ENCODE measurements at places on chromosomes 7 and 10.

DNA sequence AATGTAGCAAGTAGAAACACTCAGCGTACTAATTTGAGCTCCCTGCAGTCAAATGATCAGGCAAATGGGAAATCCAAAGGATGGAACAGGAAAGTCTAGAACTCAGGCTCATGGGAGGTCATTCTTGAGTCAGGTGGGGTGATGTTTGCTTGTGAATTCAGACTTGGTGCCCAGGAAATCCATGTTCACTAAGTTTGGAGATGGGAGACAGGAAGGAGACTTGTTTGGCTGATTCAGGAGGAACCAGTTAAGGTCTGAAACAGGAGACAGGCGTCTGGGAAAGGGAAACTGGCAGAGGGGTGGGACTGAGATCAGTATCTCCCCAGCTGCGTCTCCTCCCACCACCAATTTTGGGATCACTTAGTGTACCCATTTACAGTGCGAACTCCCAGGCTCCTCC lies 38.4 kb upstream of the ZNF438 start:
- DNase-seq: no peak

GRCh38 chr7:54179321-54180029 lies 362.7 kb upstream of the VSTM2A start:
- DNase-seq: no peak

- no peak for DNase-seq
These were observed 30.2 kb downstream of the C10orf71 start for GRCh38 chr10:49329146-49329505.

GRCh38 chr7:39951226-39952194 lies 1.5 kb downstream of the CDK13 start:
- peak; percentile 59 for DNase-seq
